ENCODE measurements at places on chromosomes 6 and 20.
A peak's percentile ranks its signal among the peaks of the same experiment; 100 is the strongest.

DNA sequence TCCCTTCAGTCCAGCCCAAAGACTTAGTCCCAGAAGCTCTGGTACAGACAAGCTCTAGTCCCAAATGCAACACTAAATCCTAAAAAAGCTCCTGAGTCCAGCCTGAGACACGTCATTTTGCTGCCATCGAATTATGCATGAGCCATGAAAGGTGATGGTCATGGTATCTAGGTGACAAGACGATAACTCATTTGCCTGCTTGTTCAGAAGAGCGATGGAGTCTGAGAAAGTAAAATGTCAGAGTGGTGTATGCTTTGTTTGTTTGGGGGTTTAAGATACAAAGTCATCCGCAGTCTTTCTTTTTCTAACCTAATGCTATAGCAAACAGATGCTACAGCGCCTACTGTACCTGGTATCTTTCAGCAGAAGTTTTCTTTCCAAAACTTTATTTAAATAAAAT, 54.7 kb downstream of the SLC23A2 start:
- DNase-seq: no peak

GRCh38 chr6:38284802-38285394, 354.8 kb downstream of the BTBD9 start:
- no peak for DNase-seq

DNA sequence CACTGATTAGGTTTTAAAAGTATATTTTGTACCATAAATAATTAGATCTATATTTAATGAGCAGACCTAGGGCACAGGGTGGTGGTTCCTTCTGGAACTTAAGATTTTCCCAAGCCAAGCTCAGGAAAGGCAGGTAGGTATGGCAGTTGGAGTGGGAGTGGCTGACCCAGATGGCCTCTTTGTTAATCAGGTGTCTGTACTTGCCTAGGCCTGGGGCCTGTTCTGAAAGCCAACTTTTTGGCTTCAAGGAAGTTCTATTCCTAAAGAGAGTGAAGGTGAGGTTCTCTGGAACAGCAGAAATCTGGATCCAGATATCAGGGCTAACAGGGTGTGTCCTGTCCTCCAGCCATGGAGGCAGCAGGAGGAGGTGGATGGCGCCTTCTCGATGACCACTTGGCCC, 44.9 kb downstream of the VEGFA start:
- no peak for DNase-seq

GRCh38 chr6:147782302-147782701, 273.8 kb downstream of the SAMD5 start:
- no peak for DNase-seq

DNA sequence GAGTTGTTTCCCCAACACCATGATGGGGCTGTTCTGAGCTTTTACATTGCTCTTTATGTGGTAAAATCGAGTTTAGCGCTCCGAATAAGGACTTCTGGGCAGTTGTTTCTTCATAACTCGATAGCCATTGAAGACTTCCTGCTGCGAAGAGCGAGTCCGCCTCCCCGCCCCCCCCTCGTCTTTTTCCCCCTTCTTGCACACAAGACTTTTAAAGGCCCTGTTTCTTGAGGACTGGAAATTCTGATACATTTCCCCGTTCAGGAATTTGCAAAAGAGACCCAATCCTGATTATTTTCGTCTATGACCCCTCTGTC, 1.5 kb upstream of the CITED2 start:
- DNase-seq: peak; percentile 72

GRCh38 chr6:96889146-96889545, 8.5 kb downstream of the NDUFAF4 start:
- no peak for DNase-seq

DNA sequence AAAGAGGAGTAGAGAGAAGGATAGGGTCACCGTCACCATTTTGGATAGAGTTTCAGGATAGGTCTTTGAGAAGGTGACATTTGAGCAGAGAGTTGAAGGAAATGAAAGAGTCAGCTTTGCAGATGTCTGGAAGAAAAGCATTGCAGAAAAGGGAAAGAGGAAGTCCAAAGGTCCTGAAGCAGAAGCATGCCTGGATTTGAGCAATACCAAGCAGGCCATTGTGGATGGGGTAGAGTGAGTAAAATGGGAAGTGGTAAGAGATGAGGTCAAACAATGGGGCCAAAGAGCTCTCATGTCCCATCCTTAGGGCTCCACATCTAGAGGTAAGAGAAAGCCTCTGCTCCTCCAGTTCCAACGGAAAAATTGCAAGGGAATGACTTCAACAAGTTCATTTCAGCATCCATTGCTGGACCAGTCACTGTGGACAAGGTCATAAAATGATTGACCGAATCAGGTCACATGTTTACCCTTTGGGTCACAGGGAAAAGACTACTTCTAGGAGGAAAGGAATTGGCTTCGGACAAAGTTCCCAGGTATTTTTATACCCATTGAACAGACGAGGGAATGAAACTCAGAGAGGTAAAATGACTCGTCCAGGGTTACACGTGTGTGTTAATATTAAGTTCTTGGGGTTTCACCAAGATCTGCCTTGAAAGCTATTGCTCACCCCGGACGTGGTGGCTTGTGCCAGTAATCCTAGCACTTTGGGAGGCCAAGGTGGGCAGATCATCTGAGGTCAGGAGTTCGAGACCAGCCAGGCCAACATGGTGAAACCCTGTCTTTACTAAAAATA, 6.6 kb upstream of the SAMHD1 start:
- DNase-seq: peak; percentile 99

- DNase-seq: no peak
These were observed 191.6 kb upstream of the PLCB4 start for GRCh38 chr20:8877294-8877693.

DNA sequence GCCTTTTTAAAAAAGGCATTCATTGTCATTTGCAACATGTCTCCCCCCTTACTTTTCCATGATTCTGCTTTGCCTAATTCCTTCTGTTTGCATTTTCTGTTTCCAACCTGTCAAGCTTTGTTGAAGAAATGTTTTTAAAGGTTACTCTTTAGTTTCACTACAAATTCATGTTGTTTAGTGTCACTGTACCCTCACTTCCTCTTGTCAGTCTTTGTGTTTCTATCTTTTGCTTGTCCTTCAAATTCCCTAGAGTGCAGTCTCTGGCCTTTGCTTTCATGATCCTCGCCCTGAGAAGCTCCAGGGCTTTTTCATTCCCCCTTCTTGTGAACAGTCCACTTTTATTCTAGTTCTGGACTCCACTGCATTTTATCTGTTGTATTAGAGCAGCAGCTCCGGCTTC, 90.6 kb downstream of the MAP3K4 start:
- peak; percentile 8 for DNase-seq

GRCh38 chr20:37276494-37277252, 12.8 kb upstream of the MANBAL start:
- DNase-seq: peak; percentile 42

DNA sequence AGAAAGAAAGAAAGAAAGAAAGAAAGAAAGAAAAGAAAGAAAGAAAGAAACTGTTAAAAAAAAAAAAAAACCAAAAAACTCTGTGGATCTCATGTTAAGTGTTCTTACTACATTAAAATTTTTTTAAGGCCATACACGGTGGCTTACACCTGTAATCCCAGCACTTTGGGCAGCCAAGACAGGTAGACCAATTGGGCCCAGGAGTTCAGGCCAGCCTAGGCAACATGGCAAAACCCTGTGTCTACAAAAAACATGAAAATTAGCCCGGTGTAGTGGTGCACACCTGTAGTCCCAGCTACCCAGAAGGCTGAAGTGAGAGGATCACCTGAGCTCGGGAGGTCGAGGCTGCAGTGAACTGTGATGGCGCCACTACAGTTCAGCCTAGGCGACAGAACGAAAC, 4.6 kb upstream of the BPIFA1 start:
- no peak for DNase-seq

GRCh38 chr20:40687384-40688128, 1.5 kb downstream of the MAFB start:
- no peak for DNase-seq

DNA sequence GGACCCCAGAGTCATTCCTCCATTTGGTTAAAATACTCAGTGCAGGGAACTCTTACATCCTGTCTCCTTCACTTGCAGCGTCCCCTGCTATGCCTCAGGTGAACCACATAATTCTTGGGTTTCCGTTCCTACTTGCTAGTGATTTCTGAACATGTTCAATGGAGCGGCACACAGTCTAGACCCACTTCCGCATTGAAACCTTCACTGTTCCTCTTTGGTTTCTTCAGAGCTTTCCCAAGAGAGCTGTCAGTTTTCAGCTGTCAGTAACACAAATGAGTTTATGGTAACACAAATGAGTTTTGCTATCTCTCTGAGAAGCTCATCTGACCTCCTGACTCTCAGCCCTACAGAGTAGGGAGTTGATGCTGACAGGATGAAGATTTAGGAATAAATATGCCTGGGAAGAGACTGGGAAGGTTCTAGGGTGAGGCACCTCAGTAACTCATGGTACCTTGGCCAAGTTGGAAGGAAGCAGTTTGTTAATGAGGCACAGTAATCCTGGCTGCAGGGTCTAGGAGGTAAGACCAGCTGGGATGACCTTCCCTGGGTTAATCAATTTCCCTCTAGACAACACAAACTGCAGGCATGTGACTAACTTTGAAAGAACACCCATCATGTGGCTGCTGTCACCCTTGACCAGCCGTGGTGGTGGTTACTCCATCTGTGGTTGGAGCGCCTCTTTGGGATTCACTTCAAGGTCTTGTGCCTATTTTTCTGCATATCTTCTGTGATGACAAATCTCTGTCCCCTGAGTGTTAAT, 5.4 kb downstream of the SYS1 start:
- DNase-seq: peak; percentile 95

- peak; percentile 84 for DNase-seq
These were observed 2.1 kb downstream of the RAET1E start for GRCh38 chr6:149895833-149896271.

GRCh38 chr6:40552941-40553340, 34.2 kb downstream of the LRFN2 start:
- no peak for DNase-seq

GRCh38 chr6:4287811-4288244, 152.5 kb upstream of the ECI2 start:
- no peak for DNase-seq

GRCh38 chr6:143515061-143515760, 3.7 kb upstream of the FUCA2 start:
- no peak for DNase-seq

DNA sequence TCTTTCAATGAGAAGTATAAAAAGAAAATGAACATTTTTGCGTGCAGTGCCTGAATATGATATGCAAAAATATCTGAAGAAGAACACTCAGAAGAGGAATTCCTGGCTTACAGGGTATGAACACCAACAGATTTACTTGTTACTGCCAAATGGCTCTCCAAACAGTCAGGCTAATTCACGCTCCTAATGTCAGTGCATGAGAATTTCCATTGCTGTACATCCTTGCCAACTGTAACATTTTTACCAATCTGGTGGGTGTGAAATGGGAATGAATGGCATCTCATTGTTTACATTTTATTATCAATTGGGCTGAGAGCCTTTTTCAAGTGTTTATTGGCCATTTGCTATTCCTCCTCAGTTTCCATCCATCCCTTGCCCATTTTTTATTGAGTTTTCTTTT, 365.3 kb upstream of the MAP3K7 start:
- DNase-seq: no peak

- peak; percentile 69 for DNase-seq
These were observed 424.6 kb upstream of the PTCHD4 start for GRCh38 chr6:48535582-48536009.

DNA sequence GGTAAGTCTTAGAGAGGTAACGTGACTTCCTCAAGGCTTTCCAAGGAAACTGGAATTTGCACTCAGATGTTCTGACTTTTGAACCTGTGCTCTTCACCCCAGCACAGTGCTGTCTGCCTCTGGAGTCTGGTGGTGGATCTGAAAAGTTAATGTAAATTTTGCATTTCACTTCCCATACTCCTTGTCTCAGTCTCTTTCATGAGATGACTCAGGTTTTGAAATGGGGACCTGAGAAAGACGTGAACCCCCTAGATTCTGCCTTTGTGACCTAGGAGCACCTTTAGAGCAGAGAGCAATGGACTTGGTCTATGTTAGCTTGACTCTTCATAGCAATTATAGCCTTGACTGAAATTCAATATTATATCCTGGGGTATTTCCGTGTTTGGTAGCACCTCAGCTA, 223.0 kb downstream of the QKI start:
- DNase-seq: no peak

DNA sequence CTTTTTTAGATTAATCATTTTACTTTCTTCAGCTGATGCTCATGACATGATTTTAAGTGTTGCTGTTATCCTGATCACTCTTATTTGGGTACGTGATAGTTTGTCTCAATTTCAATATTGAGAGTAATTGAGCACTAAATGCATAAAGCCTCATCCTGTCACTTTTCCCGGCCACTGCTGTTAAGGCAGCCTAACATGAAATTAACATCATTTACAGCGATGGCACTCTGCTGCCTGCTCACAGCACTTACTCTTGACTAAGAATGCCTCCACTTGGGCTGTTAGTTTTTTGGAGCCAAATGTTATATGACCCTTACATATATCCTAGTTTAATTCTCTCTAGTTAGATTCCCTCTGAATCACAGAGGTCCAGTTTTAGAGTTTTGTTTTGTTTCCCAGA, 107.3 kb downstream of the SLX4IP start:
- no peak for DNase-seq

- no peak for DNase-seq
These were observed 215.3 kb downstream of the FOXA2 start for GRCh38 chr20:22369100-22369499.

DNA sequence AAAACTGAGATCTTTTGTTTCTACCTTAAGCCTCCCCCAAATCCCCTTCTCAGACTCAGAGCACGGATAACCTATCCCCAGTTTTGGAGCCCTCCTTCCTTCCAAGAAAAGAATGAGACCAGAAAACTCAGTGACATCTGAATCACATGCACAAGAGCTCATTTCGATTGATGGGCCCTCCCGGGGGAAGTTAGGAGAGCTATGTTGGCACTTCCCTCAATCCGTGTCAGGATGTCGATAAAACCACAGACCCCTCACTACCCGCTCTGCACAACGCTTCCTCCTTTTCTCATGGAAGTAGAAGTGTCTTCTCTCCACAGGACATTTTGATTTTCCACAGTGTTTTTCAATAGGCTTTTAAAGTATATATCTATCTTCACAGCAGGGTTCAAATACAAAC, 332.4 kb downstream of the HACE1 start:
- DNase-seq: peak; percentile 49

DNA sequence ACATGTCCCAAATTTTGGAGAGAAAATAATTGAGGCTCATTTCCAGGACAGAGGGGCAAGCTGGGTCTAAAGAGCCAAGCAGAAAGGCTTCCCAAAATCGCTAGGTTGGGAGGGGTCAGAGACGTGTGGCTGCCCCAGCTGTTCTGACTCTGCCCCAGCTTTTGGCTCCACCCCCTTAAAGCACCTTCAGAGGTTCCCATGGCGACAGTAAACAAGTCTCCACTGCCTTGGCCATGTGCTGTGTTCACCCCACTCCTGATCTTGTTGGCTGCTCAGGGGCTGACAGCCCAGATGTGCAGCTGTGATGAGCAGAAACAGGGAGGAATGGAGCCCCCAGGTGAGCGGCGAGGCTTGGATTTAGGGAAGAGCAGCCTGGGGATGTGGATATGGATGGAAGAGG, 72.8 kb upstream of the SPTLC3 start:
- DNase-seq: no peak

GRCh38 chr6:116016846-116017545, 43.7 kb downstream of the FRK start:
- no peak for DNase-seq

- DNase-seq: peak; percentile 93
These were observed 362.7 kb upstream of the IMPG1 start for GRCh38 chr6:76435174-76435573.

- DNase-seq: no peak
These were observed 933 bp downstream of the KLHL31 start for GRCh38 chr6:53664623-53665022.

GRCh38 chr6:2119275-2119674, 126.1 kb downstream of the GMDS start:
- no peak for DNase-seq

- no peak for DNase-seq
These were observed 50.2 kb upstream of the DACT2 start for GRCh38 chr6:168369786-168370185.

Measured in MV-4-11 (cell line).